ENCODE measurements at places on chromosomes 6 and 20.

DNA sequence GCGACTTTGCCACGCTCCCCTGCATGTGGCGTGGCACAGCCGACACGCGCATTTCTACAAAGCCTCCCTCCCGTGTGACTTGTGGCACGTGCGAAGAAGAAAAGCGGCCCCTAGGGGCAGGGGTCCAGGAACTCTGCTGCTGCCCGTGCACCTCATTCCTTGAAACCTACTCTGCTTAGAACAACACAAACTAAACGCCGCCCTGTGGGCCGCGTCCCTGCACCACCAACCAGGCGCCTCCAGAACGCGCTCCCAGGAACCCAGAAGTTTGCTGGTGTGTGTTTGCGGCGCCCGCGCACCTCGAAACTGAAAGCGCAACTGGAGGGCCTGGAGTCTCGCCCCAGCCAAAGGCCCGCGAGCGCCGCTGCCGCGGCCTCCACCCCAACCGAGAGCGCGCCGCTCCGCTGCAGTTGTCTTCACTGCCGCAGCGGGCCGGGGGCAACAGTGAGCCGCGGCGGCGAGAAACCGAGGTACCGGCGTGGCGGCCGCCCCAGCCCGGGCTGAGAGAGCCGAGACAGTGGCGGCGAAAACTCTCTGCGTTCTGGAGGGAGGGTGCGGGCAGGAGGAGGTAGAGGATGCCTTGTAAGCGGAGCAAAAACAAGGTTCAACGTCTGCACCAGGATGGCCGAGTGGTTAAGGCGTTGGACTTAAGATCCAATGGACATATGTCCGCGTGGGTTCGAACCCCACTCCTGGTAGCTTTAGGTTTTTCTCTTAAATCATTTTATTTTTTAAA is 65.8 kb downstream of the STX11 start:
- DNase-seq, result peak; percentile 99

DNA sequence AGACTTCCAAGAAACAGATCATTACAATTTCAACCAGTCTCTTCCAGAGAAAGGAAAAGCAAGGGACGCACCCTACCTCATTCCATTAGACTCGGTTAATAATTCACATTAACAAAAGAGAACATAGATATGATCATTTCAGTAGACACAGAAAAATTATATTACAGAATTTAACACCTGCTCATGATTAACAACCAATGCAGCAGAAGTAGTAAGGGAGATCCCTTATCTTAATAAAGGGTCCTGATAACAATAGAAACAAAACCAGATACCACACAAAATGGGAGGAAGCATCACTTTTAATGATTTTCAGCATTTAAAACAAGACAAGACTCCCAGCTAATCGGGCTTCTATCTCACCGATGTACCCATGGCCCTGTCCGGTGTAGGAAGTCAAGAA is 215.0 kb downstream of the TBC1D7 start:
- DNase-seq, result no peak

- no peak for DNase-seq
Measured at GRCh38 chr6:157157258-157157657, 166.1 kb downstream of the TMEM242 start.

- DNase-seq, result no peak
Measured at GRCh38 chr6:37137201-37138090, 32.5 kb upstream of the PIM1 start.

- no peak for DNase-seq
Measured at GRCh38 chr6:168507297-168507696, 66.3 kb downstream of the SMOC2 start.

DNA sequence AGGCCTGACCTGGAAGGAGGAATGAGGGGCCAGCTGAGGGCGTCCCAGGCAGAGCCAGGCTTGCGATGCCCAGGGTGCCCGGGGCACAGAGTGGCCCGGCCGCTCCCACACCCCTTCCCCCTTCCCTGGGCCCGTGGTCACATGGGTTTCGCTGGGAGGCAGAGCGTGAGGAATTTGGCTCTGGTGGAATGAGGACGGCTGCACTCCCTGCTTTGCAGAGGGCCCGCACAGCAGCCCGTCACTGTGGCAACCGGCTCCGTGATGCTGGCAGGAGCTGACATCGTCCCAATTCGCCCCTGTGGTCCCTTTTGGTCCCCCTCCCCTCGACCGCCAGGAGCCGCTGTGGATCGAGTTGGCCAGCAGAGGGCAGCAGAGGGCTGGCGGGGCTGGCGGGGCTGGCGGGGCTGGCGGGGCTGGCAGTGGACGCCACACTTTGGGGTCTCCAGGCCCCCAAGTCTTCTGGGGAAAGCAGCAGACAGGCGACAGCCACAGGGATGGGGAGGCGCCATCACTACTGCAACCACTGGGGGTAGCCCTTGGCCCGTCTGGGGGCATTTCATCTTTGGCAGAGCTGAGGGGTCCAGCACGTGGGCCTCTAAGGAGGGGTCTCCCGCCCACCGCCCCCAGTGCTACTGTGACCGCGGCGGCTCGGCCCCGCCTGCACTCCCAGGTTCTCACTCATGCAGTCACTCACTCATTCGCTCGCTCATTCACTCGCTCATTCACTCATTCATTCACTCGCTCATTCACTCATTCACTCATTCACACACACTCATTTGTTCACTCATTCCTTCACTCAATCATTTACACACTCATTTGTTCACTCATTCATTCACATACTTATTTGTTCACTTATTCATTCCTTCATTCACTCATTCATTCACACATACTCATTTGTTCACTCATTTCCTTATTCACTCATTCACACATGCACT is 49.7 kb upstream of the BHLHE23 start:
- peak; percentile 28 for DNase-seq

DNA sequence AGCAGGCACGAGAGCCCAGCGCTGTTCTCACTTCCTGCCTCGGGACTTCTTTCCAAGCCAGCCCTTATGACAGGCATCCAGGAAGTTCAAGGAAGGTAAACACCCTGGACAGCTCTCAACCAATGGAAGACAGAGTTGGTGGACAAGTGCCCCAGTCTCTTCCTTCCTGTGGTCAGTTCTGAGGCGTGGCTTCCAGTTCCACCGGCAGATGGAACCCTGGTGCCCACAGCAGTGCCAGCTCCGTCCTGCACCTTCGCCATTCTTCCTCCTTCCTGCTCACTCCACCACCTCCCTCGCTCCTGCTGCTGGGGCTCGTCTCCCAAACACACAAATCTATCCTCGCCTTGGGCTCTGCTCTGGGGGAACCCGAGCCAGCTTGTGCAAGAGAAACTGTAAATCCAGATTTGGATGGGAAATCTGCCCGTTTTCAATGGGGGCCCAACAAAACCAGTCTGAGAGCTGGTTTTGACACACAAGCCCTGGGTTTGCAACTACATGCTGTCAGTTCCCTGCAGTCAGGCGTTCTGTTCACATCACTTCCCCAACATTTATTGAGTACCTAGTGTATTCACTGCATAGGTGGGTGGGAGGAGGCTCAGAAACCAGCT is 162.7 kb downstream of the GRM4 start:
- no peak for DNase-seq

GRCh38 chr6:168060521-168060931 is 18.5 kb downstream of the FRMD1 start:
- DNase-seq, result no peak

Measured in memory B cell (primary cell).